NCI-H1694 (cell line): ENCODE measurements at places on chromosomes 11 and 22.
A peak's percentile ranks its signal among the peaks of the same experiment; 100 is the strongest.

GRCh38 chr11:57008373-57008772, 19.7 kb downstream of the OR5AK2 start:
- no peak for DNase-seq

- DNase-seq = no peak
Measured at GRCh38 chr11:130407978-130408377, 20.4 kb downstream of the ADAMTS8 start.

DNA sequence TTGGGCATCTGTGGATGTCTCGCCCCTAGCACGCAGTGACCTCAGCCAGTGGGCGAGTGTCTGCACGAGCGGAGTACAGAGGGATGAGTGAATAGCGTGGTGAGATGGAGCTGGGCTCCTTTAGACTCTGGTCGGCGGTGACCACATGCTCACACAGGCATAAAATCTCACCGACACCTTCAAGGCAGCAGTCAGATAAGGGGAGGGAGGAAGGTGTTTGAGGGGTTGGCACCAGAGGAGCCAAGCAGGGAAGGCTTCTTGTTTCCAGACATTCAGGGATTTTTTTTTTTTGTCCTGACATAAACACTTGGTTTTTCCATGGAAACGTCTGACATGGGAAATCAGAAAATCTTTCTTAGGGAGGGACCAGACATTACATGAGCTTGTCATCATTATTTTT, 35.8 kb downstream of the GRIK4 start:
- no peak for DNase-seq

DNA sequence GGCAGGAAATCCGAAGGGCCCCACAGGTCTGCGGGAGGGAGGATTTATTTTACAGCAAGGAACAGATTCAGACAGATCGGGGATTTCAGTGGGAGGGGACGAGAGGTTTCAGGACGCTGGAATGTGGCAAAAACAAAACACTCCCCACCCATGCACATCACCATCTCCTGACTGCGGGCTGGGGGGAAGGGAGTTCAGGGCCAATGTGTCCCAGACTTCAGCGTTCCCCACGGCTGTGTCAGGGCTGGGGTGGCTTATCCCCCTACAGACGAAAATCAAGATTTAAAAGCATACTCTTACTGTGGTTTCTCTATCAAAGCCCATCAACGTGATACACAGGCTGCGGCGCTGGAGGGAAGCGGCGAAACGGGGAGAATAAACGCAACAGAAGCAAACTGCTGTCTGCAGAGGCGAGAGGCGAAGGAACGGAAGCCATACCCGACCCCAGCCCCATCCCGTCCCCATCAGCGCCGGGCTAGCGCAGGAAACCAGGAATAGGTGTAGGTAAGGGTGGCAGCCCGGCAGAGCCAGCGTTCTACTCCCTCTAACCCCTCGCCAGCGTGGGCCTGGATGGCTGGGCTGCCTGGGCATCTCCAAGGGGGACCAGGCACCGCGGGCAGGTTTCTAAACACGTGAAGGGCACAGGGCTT, 2.7 kb downstream of the TENM4 start:
- DNase-seq = peak; percentile 23

GRCh38 chr11:1119604-1120146, 38.1 kb upstream of the MUC5AC start:
- no peak for DNase-seq

DNA sequence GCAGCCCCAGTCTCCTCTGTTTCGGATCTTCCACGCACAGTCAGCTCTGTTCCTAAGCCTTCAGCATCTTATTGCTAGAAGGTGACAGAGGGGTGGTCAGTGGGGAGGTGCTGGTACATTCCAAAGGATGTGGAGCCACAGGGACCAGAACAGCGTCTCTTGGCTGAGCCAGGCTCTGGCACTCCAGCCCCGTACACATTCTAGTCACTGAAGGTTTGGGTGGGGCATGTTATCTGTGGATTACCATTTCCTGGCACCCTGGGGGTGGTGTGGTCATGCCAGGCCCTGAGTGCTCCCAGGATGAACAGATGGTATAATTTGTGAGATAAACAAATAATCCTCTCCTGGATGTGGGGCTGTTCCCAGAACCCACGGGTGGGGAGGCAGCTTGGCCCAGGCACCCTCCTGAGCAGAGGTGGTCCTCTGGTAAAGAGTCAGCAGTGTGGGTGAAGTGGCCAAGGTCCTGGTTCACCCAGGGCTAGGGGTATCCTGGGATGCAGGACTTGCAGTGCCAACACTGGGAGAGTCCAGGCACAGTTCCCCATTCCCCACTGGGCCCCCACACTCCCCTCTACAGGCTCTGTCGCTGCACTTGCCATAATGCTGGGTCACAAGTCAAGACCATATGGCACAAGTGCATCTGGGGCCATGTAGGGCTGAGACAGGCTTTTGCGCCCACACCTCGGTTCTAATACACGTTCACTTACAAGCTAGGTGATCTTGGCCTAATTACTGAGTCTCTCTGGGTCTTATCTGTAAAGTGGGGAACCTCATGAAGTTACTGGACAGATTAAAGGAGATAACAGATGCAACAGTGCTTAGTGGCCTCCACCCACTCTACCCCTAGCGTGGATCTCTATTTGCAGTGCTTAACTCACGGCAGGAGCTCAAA, 33.0 kb downstream of the DKK3 start:
- DNase-seq = peak; percentile 39

DNA sequence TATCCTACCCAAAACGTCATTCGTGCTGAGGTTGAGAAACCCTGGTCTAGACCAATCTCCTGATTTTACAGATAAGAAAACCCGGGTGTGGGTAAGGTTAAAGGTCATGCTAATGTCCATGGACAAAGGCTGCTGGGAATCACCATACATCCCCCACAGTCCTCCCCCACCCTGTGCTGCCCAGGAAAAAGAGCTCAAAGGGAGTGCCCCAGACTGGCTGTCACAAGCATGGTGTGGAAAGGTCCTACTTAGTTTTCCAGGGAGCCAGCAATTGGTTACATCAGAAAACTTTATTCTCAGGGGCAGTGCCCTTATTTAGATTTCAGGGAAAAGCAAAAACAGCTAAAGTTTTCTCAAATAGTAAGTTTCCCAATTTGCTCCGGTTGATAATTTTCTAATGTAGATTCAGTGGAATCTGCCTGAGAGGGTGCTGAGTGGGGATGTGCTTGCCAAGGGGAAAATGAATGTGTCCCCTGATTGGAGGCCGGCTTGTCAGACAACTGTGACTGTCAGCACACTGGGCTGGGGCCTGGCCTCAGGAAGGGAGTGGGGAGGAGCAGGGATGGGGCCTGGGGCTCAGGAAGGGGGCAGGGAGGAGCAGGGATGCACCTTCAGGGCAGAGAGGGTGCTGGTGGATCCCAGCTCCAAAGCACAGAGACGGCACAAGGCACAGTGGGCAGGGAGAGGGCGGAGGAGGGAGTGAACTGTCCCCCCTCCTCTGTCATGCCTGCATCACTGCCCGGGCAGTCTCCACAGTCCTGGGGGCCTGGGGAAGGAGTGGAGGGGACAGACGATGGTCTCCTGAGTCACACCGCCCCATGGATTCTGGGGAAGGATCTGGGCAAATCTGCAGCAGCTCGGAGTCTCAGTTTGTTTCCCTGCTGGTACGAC, 263.6 kb downstream of the KIRREL3 start:
- DNase-seq = no peak

DNA sequence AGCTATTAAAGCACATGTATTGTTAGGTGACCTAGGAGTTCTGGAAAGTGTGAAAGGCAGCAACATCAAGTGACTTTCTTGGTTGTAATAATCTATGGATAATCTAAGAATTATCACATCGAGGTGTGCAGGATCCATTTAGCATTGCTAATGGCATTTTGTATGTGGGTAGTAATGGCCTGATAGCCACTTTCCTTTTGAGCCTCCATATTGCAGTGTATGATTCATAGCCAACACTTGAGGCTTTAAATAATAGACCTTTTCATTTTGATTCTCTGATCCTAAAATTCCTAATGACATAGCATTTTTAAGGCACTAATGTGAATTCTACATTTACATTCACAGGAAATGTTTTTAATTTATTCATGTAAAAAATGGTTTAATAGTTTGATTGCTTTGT, 759.4 kb downstream of the NELL1 start:
- DNase-seq = no peak

DNA sequence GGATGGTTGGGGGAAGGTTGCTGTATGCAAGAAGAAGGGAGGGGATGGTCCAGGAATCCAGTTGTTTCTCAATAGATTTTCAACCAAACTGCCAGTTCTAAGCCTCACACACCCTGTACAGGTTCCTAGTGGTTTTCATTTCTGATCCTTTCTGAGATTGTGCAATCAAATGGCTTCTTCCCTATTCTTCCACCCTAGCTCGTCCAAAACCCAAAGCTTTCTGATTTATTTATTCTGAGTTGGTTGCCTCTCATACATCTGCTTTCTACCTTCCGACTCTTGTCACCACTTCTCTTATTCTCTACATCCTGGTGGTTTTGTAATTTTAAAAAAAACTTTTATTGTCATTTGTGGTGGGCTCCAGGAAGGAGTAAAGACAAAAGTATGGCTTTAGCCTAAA, 12.6 kb downstream of the OR5A2 start:
- no peak for DNase-seq

DNA sequence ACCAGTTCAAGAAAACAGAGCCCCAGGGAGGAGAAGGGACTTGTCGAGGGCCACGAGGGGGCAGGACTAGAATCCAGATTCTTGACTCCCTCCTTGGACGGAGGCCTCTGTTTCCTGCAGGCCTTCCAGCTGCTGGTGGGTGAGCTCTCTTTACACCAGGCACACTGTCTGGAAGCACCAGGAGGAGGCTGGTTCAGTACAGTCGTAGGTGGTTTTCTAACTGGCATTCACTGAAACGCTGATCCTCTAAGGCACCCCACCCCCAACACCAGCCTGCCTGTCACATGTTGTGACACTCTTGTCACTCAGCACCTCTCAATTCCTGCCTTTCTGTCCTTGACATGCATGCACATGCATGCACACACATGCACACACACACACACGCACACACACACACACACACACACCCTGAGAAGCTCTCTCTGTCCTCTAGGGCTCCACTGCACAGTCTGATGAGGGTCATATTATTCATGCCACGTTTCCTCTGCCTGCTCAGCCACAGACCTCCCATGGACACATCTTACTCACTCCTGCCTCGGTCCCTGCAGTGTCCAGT, 751 bp downstream of the MS4A10 start:
- peak; percentile 33 for DNase-seq

GRCh38 chr22:29625090-29625825, 21.8 kb downstream of the NF2 start:
- peak; percentile 18 for DNase-seq

GRCh38 chr11:117979481-117980211, 6.5 kb upstream of the IL10RA start:
- DNase-seq = no peak

DNA sequence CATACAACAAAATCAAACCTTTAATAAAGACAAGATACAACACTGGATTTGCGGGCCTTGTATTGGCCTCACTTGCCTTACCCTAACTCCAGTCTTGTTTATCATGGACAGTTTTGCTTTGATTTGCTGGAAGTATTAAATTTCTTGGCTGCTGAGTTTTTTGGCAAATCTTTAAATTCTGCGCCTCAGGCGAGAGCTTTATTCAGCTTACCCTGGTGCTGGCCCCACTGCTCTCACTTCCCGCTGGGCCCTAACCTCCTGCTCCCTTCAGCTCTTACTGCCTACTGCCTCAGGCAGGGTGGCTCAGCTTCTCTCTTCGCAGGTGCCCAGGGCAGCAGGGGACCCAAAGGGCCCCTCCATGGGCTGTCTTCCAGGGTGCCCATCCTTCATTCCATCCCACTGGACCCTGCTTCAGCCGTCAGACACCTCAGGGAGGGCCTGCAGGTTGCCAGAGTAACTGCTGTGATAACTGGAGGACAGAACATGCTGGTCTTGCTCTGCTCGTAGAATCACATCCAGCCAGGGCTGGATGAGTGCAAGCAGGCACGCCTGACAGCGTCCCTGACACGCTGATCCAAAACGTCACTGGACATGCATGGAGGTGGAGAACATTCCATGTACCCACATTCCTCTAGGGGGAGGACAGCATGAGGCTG, 45.7 kb upstream of the TUB start:
- DNase-seq = no peak

DNA sequence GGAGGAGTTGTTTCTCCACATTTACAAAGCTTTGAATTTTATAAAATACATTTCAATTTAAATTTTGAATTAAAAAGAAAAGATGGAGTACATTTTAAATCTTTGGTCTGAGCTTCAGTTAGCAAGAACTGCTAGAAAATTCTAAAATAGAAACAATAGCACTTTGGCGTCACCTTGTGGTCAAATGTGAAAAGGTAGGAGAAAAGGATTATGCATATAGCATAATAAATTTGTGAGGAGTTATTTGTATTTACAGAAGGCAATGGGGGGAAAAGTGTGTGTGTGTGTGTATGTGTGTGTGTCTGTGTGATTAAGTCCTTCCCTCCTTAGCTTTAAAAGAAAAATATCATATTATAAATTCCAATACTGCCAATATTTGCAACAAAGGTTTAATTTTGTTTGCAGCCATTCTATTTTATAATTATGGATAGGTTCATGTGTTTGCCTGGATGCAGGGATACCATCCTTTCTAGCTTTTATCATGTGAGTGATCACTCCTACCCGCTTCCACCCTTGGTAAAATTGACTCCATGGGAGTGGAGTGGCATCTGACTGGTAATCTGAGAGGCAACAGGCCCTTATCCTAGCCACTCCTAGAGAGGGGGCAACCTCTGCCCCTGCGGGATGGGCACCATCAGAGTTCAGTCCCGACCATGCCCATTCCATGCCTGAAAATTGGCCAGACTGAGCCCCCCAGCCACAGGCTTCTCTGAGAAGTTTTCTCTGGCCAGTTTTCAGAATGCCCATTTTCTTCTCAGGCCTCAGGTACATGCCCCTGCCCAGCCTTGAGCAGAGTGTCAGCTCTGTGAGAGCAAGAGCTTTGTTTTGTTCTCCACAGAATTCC, 13.6 kb upstream of the LGR4 start:
- peak; percentile 68 for DNase-seq

DNA sequence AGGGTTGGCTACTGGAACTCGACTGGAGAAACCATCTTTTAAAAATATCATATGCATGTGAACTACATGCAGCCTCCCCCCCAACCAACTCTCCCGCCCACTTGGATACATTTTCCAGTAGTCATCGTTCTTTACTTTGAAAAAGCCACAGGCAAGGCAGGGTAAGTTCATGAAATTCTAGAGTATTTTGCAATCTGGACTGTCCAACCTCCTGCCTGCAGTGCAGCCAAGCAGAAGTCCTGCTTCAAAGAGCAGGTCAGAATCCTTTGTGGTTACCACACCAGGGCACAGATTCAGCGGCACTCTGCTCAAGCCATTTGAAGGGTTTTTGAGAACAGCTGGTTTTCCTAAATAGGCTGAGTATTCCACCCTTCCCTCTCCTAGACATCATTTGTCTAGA, 12.1 kb downstream of the ELF5 start:
- no peak for DNase-seq

- DNase-seq = no peak
Measured at GRCh38 chr11:118529584-118530175, 1.3 kb upstream of the TMEM25 start.
